ENCODE measurements at places on chromosomes 7 and 10.

GRCh38 chr10:34821587-34822585 lies 6.8 kb upstream of the PARD3 start:
- DNase-seq = no peak

- no peak for DNase-seq
Observed at GRCh38 chr7:110387689-110388088, 703.2 kb upstream of the LRRN3 start.

DNA sequence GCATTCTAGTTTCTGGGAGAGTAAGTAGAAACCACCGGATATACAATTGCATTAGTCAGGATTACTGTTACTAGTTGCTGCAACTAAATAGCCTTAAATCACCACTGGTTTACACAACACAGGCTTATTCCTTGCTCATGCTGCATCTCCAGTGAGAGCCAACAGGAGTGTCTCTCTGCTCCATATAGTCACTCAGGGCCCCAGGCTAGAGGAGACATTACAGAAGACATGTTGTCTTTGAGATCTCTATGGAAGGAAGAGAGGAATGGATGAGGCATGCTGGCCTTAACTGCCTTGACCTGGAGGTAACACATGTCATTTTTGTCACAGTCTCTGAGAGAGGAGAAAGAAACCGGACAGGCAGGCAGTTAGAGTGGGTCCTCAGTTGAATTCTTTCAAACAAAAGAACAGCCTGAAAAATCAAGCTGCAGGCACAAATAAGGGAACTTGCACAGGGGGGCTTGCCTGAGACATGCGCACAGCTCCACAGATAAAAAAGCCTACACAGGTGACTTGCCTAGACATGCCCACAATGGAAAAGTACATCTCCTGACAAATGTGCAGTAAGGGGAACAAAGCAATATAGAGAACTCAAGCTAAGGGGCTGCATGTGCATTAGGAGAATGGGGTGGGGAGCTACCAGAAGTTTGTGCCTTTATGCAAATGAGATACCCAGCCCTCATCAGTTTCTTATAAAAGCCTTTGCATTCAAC lies 348.0 kb downstream of the TYW1 start:
- DNase-seq = no peak

DNA sequence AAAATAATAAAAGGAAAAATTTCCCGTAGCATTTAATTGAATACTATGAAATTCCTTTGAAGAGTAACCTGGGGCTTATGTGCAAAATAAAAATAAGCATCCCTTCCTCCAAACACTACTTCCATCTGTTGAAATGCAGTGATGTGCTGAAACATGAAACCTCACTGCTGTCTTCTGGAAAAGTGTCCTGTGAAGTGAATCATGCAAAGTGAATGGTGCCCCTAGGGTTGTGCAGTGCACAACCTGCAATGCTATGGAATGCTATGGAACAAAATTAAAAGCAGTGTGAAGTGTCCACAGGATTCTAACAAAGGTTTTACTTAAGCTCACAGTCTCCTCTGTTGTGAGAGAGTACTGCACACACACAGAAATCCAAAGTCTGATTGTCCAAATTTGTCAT lies 480.9 kb downstream of the ETV1 start:
- DNase-seq = no peak

DNA sequence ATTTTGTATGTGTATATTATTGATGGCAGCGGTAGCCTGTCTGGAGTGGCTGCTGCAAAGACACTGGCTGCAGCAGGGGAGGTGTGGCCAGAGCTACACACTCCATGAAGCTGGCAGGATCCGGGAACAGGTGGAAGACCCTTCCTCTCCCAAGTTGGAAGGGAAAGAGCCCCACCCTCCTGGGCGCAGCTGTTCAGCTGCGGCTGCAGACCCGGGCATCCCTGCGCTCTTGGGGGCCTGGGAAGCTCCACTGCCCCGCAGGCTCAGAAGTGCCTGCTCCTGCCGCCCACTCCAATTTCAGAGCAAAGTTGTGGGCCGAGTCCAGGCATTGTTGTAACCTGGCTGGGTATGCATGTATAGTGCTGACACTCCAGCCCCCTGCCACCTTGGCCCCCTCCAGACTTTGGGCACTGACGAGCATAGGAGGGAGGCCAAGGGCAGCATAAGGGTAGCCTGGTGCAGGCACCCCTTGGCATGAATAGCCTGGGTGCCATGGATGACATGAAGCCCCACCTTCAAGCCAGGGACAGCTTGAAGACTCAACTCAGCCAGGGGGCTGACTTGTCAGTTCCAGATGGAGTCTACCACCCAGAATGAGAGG lies 90.7 kb upstream of the TMEM168 start:
- no peak for DNase-seq

DNA sequence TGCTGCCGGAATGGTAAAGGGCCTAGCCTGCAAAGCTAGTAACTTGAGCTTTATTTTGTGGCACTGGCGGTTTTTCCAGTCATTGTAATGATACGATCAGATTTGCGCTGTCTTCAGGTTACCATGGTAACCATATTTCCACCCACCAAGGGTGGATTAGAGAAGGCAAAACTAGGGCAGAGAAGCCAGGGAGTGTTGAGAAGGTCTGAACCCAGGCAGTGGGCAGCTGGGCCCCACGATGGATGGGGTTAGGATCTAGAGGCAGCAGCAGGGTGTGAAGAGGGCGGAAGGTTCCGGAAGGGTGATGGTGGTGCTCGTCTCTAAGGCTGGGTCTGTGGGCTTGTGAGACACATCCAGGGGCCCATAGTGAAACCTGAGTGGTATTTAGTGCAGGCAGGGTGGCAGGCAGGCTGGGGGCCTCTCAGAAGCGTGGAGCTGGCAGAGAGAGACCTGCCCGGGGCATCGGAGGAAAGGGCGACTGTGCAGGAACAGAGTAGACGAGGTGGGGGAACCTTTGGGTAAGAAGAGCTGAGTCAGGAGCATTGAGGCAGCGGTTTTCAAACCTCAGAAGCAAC lies 87.9 kb upstream of the GTF2I start:
- no peak for DNase-seq

GRCh38 chr7:34041707-34042106 lies 136.4 kb downstream of the BMPER start:
- DNase-seq = no peak

GRCh38 chr7:116708248-116708647 lies 36.3 kb downstream of the MET start:
- no peak for DNase-seq

- DNase-seq = no peak
Observed at GRCh38 chr7:12323415-12323814, 80.2 kb downstream of the VWDE start.

DNA sequence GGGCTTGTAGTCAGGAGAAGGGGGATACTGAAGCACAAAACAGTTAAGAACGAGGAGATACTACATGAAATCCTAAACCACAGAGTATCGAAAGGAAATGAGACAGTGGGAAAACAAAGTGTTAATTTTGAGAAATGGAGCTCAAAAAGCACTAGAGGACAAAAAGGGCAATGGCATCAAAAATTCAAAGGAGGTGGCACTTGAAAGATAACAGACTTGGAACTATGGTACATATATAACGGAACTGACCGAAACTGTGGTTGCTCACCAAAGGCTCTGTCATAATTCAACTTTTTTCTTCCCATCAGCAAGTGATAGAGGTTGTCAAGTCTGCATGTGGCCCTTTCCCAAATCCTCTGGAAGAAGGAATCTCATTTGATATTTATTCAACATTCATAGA lies 97.0 kb downstream of the CABCOCO1 start:
- no peak for DNase-seq

GRCh38 chr10:69872323-69872722 lies 70.6 kb downstream of the COL13A1 start:
- no peak for DNase-seq

- peak; percentile 75 for DNase-seq
Observed at GRCh38 chr7:29442146-29442545, 121.5 kb upstream of the PRR15 start.

DNA sequence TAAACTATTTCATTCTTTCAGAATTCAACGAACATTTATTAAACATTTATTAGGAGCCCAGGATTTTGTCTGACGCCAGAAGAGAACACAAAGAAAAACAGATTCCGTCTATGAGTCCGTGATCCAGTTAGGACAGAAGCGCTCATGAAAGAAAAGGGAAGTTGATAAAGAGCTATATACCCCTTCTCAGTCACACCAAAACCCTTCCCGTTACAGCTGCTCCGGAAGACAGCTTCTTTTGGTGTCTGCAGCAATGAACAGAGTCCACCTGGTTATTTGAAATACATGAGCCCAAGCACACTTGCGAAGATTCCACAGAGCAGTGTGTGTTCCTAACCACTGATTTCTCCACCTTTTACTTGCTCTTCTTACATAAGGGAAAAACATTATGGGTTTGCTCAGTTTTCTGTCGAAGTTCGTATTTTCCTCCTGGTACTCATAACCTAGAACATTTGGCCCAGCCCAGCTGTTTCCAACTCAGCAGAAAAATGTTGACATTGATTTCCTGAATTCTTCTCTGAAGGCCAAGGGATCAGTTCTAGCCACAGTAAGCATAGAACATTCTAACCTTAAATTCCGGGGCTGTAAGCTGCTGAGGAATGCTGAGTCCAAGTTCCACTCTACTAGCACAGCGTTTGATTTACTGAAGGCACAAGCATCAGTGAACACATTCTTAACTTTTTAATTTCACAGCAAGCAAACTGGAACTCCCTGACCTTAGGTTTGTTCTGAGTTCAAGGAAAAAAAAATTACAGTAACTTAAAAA lies 206.5 kb downstream of the SORCS1 start:
- no peak for DNase-seq

DNA sequence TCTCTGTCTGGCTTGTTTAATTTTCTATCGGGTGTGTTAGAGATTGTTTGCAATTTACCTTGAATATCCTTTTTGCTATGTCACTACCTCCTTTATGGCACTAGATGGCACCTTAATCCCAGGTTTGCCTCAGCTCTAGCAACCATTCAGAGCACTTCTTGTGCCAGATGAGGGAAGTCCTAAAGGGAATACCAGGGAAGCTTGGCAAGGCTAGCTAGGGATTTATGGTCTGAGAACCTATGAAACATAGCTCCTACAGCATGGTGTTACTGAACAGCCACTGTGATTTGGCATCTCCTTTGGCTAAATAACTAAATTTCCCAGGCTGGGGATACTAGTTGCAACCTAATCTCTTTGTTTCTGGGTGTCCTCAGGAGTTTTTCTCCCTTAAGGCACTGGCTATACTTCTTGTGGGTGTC lies 69.0 kb upstream of the VOPP1 start:
- DNase-seq = no peak

- no peak for DNase-seq
Observed at GRCh38 chr7:139131-139530, 53.2 kb upstream of the FAM20C start.

GRCh38 chr10:127117125-127117524 lies 79.3 kb downstream of the INSYN2A start:
- DNase-seq = peak; percentile 79

GRCh38 chr7:29314148-29314547 lies 119.6 kb downstream of the CHN2 start:
- no peak for DNase-seq

GRCh38 chr10:112898540-112899390 lies 51.3 kb upstream of the TCF7L2 start:
- DNase-seq = peak; percentile 75

DNA sequence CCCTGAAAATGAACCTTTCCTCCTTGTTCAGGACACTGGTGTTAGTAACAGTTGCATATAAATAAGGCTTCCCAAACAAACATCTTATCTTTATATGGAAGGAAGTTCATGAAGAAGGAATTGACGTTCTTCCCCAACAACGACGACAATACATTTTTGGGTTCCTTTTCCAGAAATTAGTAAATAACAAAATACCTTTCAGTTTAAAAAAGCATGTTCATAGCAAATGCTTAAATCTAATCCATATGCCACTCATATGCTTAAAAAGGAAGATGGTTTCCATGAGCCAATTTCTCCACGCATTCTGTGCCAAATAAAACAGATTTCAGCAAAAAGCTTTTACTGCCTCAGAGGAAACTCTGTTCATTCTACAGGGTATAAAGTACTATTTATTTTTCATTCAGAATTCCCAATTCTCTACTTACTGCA lies 182.6 kb downstream of the COBL start:
- DNase-seq = no peak

DNA sequence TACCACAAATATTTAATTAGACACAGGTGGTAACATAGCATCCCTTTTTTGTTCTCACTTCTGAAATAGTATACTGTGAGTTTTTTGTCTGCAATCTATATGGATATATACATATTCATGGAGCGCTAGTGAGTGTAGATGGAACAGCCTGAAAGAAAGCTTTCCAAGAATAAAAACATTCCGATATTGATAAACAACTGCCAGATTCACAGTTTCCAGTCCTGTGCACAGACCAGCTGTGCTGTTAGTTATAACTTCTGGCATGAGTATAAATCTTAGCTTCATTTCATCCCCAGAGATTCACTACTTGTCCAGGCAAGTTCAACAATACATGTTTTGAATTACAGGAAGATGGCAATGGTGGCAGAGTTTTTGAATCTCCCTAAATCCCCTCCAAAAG lies 467.1 kb upstream of the STEAP1 start:
- DNase-seq = no peak

- no peak for DNase-seq
Observed at GRCh38 chr7:18509481-18509880, 13.9 kb downstream of the HDAC9 start.

DNA sequence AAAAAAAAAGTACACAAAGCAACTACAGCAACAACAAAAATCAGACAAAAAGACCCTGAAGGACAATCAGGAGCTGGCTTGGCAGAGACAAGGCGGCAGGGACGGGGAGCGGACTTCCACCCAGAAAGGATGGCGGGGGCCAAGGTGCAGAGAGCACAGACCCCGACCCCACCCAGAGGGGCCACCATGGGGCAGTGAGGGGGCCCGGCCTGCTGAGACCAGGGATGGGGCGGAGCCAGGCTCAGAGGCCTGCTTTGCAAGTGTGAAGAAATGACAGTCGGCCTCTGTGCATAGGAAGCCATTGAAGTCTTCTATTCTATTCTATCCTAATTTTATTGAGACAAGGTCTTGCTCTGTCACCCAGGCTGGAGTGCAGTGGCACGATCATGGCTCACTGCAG lies 82.0 kb downstream of the ELFN1 start:
- DNase-seq = no peak

GRCh38 chr10:14971867-14972448 lies 12.8 kb downstream of the MEIG1 start:
- no peak for DNase-seq

DNA sequence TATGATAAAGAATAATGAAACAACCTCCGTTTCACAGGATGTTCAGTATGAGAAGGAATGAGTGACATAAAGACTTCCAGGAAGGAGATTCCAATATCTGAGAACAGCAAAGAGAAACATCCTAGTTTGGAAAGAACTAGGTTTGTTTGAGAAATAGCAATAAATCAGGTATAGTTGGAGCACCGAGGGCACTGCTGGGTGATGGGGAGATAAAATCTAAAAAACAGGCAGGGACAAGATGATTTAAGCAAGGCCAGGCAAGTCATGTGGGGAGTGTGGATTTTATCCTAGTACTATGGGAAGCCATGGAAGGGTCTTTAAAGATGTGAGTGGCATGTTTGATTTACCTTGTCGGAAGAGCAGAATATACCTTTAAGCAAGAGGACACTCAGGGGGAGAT lies 169.7 kb downstream of the SPAG6 start:
- DNase-seq = no peak

All from ecto neural progenitor cell (in vitro differentiated cells).